ENCODE measurements at places on chromosomes 2 and 18.

GRCh38 chr2:21038403-21039073 is 5.3 kb downstream of the APOB start:
- no peak for DNase-seq

DNA sequence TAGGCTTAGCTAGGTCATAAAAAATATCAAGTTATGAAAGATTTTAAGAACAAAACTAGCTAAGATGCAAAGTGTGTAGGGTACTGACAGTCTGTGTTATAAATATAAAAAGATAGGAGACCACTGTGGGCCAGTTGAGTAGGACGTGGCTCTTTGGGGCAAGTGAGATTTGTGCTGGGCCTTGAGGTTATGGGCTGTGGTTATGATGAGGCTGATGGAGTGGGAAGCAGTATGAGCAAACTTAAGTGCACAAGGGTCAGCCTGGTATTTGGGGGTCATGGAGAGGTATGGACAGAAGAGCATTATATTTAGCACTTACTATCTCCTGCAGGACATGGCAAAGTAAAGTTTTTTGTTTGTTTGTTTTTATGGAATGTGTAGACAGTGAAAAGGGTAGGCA is 70.1 kb downstream of the SETBP1 start:
- DNase-seq = no peak

DNA sequence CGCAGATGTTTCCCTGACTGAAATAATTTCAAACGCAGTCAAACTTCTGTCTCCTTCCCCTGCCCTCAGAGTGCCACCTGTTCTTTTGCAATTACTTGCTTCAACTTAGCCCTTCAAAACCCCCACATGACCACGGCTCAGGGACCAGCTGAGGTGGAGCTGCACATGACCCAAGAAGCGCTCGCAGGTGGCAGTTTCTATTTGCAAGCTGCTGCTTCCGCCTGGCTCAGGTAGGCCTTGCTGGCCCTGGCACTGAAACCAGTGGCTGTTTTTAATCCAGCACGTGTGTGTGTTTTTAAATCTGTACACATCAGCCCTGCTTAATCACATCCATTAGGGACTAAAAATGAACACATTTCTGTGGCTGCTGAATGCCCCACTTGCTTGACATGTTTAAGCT is 95.3 kb downstream of the CCDC93 start:
- DNase-seq = no peak

- DNase-seq = peak; percentile 38
These were observed 412 bp downstream of the GPD2 start for GRCh38 chr2:156436497-156437085.

DNA sequence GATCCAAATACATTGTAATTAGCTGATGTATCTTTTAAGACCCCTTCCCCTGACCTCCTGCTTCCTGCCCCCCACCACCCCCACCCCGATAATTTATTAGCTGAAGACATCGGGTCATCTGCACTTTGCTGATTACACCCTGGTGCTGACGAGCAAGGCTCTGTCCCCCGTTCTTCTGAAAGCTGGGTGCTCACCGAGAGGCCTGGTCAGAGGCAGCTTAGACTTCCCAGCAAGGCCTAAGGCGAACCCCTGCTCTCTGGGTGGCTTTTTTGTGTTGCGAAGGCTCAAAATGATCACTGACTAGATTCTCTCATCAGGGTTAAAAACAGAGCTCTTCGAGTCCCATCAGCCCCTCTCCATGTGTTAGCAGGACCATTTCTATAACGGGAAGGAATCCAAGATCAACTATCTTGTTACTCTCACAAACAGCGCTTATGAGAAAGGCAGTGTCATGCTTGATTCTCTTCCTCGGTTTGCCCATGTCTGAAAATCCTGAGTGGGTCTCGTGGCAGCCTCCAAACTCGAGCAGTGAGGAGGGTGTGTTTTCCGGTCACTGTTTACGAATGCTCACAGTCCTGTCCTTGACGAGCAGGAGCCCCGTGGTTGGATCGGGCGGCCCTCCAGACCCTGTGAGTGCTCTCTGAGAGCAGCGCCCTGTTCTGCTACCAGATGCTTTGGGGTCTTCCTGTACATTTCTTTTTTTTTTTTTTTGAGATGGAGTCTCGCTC is 201.6 kb downstream of the HDAC4 start:
- DNase-seq = no peak

DNA sequence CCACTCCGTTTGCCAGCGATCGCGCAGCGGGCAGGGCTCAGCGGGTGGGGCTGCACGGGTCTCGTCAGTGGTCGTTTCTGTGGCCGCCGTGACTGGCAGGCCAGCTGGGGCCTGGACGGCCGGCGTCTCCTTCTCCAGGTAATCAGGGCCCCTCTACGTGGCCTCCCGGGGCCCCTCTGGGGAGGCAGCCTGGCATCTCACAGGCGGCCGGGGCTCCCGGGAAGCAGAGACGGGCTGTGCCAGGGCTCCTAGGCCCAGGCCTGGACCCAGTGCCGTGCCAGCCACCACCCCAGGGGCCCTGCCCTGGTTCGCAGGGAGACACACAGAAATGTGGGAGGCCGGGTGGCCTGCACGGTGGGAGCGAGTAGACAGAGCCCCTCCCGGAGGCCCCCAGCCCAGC is 59.5 kb downstream of the NFATC1 start:
- DNase-seq = no peak

GRCh38 chr18:58249712-58250111 is 205.7 kb downstream of the NEDD4L start:
- no peak for DNase-seq

GRCh38 chr18:62445386-62445917 is 77.4 kb upstream of the ZCCHC2 start:
- no peak for DNase-seq

DNA sequence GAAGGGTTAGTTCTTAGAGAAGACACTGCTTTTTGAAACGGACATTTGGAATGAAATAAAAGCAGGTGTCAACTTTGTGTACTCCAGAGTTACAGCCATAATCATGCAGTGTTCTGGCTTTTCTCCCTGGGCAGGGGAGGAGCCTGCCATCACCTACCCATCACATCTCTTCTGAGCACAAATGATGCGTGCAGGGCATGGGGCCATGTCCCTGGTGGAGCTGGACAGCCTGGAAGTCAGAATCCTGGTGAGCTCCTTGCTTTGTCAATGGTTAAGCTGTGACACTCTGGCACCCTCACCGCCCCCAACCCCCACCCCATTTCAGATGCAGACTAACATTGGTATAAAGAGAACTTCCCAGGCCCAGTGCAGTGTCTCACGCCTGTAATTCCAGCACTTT is 53.1 kb downstream of the PDCL3 start:
- no peak for DNase-seq

DNA sequence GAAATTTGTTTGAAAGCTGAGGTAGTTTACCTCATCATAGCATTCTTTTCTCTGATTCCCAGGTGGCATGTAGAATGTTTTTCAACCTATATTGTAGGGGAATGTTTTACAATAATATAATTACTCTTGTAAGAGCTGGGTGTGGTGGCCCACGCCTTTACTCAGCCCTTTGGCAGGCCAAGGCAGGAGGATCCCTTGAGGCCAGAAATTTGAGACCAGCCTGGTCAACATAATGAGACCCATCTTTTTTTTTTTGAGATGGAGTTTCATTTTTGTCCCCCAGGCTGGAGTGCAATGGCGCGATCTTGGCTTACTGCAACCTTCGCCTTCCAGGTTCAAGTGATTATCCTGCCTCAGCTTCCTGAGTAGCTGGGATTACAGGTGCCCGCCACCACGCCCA is 3.6 kb downstream of the USP39 start:
- no peak for DNase-seq

DNA sequence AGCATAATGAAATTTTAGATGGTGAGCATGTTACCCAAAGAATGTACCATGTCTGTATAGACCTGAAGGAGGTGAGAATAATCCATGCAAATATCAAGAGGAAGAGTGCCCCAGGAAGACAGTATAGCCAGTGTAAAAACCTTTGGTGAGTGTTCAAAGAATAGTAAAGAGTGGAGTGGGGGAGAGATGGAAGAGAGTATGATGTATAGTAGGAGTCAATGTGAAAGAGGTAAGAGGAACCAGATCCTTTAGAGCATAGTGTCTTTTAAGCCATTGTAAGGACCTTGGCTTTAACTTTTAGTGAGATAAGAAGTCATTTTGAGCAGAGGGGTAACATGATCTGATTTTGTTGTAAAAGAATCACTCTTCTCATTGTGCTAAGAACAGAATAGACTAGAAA is 1052.3 kb upstream of the ZEB2 start:
- DNase-seq = no peak

- DNase-seq = no peak
These were observed 48.1 kb upstream of the CNOT11 start for GRCh38 chr2:101204400-101205115.

DNA sequence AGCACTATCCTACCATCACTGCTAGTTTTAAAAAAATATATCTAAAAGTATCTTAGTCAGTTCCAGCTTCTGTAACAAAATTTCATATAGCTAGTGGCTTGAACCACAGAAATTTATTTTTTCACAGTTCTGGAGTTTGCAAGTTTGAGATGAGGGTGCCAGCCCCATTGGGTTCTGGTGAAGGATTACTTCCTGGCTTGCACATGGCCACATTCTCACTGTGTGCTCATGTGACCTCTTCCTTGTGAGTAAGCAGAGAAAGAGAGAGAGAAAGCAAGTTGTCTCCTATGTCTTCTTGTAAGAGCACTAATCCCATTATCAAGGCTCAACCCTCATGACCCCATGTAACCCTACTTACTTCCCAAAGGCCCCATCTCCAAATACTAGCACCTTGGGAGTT is 158.9 kb downstream of the DOK6 start:
- DNase-seq = no peak

DNA sequence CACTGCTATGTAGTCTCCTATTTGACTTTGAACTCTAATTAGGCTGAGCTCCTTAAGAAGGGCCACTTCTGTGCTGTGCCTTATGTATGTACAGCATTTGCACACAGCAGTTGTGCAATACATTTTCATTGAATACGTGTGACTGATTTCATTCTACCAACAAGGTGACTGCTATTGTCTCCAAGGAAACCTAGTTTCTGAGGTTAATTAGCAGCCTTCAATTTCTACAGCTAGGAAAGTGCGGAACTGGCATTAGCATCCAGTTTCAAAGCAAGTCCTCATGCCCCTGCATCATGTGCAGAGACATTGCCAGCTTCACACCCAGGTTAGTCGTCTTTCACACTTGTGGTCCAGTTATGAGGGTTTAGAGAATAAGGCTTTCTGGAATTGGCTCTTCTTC is 58.6 kb downstream of the NCK2 start:
- DNase-seq = no peak

DNA sequence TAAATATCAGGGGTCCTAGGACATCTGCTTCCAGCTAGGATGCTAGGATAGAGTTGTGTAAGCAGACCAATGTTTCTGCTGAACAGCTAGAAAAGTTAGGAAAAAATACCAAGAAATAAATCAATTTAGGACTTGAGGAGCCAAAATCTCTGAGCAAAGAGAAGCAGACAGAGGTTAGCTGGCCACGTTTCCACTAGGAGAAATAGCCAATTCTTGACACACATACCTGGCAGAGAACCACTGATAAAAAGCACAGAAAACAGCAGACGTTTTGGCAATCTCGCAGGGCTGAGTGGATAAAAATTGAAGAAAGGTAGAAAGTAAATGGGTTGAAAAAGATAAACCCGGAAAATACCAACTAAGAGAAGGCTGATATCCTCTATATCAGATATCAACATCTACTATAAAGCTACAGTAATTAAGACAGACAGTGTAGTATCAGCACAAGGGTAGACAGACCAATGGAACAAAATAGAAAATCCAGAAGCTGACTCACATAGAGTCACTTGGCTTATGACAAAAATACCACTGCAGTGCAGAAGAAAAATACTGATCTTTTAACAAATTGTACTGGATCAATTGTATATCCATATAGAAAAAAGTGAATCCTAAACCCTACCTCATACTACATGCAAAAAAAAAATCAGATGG is 306.1 kb upstream of the KLHL29 start:
- no peak for DNase-seq

DNA sequence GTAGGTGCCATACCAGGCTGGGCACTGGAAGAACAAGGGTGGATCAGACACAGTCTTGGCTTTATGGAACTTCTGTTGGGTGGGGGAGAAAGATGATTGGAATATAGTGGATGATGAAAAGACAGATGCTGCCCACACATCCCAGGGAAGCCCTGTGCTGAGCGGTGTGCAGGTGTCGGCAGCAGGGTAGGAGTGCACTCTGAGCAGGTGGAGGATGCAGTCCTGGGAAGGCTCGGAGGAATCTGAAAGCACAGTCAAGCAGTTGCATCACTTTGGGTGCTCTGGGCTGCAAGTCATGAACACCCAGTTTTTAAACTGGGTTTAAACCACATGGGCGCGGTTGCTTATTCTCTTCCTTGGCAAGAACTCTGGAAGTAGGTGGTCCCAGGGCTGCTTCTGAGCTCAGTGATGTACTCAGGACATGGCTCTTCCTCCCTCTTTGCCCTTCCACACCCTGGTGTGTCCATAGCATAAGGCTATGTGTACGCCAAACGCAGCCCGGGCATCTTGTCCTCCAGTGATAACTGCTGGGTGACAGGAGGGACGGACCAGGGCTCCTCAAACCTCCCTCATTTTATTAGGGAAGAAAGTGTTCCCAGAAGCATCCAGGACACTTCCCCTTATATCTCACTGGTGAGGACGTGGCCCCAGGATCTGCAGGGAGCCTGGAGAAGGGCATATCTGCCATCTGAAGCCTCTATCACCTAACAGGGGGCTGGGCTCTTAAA is 84.0 kb downstream of the SH3RF3 start:
- DNase-seq = no peak

DNA sequence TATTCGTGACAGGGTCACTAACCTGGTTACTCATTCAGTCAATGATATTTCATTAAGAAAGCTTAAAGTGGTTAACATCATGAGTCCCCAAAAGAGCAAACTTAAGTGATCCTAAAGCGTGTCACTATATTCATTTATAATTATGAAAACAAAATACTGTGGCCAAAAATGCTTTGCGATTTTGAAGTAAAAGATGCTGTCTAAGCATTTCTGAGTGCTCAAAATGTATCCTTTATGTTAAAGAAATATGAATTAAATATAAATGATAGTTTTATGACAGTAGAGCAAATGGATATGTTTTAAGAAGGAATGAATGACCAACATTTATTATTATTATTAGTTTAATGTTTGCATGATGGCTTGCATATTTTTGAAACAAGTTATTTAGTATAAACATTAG is 72.6 kb upstream of the CDC42EP3 start:
- no peak for DNase-seq

DNA sequence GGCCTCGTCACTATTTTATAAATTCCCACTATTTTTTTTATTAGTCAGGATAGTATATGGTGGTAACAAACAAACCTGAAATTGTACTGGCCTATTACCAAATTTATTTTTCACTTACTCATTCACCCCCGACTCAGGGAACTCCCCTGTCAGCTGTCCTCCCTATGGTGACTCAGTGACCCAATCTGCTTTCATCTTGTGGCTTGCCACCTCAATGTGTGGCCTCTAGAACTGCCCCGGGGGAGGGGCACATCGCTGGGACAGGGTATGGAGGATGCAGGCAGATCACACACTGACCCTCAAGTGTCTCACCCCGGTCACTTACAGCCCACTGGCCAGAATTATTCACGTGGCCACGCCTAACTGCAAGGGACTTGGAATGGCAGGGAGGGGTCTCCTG is 71.6 kb downstream of the ACTR2 start:
- DNase-seq = peak; percentile 80

- peak; percentile 29 for DNase-seq
These were observed at the start of gene STON1 for GRCh38 chr2:48530033-48530811. Gene STON1, plus strand, starts transcription at chr2:48530154. Its CDS starts 50,480 bp downstream, at chr2:48580634.
